ENCODE measurements at places on chromosomes 12 and 14.

DNA sequence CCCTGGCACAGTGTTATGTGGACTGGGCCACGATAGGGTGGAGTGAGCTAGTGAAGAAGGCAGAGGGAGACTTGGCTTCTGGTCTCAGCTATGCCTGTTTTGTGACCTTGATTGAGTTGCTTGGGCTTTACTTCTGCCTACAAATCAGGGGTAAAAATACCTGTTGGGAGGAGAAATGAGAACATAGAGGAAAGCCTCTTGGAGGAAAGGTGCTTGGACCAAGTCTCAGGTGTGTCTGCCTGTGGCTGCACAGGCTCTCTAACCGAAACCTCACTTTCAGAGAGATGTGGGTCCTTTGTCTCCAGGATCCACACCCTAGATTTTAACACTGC is 4.9 kb downstream of the SDR39U1 start:
- DNase-seq, result no peak

DNA sequence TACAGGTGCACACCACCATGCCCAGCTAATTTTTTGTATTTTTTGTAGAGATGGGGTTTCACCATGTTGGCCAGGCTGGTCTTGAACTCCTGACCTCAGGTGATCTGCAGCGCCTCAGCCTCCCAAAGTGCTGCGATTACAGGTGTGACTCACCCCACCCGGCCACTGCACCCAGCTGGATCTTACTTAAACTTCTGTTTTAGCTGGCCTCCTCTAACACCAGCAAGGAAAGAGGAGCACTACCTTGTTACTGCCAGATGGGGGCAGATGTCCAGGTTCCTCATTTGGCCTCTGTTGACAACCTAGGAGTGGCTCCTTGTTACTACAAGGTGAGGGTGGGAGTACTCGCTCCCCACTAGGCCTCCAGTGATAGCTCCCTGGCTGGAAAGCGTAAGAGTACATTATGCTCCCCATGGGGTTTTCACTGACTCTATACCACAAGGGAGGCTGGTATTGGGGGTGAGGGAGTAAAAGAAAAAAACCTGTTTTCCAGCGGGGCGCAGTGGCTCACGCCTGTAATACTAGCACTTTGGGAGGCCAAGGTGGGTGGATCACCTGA is 13.2 kb upstream of the ARF6 start:
- peak; percentile 37 for DNase-seq

GRCh38 chr12:124588751-124589267 is 21.4 kb upstream of the NCOR2 start:
- DNase-seq, result no peak

DNA sequence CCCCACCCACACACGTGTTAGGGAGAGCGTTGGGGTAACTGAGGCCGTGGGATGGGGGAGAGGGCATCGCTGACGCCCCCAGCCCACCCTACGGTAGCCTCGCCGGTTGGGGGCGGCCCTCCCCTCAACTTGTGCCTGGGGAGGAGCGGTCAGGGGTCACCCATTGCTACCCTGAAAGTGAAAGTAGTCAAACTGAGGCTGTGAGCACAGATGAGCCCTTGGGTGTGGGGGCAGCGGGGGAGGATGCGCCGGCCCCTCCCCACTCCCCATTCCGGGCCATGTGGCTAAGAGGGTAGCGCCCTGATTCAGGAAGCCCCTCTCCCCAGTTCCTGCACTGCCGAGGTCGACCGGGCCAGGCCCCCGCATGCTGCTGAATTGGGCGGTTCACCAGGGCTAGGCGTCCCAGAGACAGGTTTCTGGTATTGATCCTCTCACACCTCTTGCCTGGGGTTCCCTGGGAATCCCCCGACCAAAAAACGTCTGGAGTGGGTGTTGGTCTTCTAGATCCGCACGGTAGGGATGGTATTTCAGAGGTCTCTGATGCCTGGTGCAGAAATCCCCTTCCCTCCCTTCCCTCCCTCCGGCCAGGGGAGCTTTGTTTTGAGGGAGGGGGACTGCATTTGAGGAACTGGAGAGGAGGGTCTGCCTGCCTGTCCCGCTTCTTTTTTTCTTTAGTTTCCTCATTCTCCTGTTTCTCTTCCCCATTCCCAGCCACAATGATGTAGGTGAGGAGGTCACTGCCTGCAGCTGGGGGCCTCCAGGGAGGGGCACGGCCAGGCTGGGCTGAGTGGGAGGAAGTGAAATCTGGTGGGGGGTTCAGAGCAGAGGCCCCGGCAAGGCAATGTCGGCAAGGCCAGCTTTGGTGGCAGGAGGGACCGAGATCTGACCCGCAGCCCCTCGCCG is 1.0 kb downstream of the SH2B3 start:
- DNase-seq, result no peak

DNA sequence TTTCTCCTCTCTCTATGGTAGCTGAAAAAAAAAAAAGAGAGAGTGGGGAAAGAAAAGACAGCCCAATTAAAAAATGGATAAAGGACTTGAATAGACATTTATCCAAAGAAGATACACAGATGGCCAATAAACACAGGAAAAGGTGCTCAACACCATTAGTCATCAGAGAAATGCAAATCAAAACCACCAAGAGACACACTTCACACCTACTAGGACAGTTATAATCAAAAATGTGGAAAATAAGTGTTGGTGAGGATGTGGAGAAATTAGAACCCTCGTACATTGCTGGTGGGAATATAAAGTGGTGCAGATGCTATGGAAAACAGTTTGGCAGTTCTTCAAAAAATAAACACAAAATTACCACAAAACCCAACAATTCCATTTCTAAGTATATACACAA is 172.4 kb upstream of the GRIN2B start:
- no peak for DNase-seq

DNA sequence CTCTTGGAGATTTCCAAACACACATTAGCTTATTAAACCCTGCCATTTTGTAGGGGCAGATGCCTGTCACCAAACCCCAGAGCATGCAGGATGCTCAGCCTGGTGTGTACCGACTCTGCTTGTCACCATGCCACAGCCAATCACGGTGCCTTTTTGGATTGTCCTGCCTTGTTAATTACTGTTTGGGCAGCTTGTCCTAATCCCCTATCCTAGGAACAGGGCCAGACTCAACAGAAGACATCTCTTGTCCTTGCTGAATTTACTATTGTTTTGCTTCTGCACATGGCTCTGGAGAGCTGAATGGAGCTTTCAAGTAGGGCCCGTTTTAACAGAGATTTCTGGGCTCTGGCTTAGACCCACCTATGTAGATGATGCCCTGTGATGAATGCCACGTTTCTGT is 388.5 kb downstream of the AACS start:
- DNase-seq, result no peak

DNA sequence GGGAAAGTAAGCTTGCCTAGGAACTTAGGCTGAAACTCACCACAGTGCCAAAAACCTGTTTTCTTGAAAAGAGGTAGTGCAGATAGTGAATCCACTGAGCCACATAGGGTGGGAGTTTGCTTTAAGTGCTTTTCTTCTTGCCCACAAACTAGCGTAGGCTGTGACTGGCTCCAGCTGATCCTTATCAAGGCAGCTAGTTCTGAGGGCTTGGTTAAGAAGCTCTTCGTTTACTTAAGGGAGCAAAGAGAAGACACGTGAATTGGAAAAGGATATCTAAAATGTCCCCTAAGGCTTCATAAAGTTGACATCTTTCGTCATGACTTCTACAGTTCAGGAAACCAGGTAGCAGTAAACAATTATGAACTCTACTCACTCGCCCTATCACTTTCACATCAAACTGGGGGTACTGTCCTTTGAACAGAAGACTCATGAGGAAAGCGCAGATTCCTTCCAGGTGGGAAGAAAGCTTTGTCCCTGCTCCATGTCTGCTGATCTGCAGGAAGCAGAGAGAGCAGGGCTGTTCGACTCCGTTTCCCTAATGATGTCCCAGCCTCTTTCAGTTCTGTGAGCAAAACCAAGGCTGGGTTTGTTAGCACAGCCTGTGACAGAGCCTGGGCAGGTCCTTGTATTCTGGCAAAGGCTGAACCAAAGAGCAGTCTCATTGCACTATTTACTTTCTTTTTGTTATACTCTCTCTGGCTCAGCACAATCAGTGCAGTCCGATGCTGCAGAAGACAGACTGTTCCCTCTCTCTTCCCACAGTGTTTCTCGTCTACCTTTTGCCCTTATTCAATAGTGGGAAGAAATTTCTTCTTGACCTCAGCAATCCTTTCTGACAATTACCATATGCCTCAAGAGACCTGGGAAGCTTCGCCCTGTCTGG is 93.5 kb upstream of the ETV6 start:
- peak; percentile 14 for DNase-seq

- no peak for DNase-seq
Measured at GRCh38 chr12:12323591-12323990, 26.5 kb downstream of the MANSC1 start.

DNA sequence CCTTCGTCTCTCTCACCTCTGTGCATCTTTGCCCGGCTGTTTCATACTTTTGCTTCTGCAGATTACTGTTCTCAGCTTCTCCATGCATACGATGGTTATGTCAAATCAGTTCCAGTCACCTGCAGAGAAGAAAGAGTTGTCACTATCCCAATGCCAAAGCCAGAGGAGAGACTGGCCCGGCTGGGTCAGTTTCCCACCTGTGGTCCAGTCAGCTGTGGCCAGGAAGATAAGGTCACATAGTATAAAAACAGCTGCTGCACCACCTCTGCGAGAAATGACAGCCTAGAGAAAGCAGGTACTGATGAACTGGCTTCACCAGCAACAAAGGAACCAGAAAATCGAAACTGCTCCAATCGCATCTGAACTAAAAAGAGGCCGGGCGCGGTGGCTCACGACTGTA is 6.4 kb upstream of the P2RX4 start:
- DNase-seq, result no peak

DNA sequence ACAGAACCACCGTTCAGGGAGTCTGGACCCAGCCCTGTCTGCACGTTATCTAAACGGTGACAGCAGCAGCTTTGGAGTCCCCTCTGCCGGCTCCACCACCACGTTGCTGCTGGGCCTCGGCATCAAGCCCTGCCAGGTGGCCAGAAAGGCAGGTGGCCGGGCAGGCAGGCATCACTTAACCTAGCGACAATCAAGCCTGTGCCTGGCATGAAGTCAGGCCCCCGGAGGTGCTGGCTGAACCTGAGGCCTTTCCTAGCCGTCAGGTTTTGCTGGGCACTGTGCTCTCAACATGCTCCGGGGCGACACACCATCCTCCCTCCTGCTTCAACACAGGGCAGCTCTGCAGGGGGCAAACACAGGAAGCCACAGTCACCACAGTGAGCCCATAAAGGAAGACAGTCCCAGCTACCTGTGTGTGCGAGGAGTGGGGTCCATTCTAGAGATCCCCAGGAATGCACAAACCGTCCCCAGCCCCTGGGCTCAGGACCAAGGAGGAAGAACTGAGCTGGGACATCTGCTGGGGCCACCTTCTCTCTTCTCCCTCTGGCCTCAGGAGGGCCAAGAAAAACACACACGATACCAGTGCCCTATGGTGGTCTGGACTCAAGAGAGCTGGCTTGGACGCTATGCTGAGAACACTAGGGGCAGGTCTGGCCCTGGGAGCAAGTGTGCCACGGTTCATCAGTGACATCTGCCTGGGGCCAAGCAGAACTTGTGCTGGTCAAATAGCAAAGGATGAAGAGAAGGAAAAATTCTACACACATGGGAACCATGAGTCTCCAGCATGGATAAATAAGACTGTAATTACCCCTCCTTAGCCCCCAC is 44.7 kb downstream of the CCDC88C start:
- no peak for DNase-seq

- DNase-seq, result no peak
Measured at GRCh38 chr12:79001404-79001803, 136.8 kb downstream of the SYT1 start.

DNA sequence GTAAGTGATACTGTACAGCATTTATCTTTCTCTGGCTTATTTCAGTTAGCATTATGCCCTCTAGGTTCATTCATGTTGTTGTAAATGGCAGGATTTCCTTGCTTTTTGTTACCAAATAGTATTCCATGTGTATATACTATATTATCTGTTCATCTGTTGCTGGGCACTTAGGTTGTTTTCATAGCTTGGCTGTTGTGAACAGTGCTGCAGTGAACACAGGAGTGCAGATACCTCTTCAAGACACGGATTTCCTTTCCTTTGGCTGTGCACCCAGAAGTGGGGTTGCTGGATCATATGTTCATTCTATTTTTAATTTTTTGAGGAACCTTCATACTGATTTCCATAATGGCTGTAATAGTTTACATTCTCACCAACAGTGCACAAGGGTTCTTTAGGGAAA is 21.5 kb downstream of the EP400 start:
- no peak for DNase-seq

- no peak for DNase-seq
Measured at GRCh38 chr14:36553656-36554260, 28.7 kb downstream of the NKX2-8 start.

DNA sequence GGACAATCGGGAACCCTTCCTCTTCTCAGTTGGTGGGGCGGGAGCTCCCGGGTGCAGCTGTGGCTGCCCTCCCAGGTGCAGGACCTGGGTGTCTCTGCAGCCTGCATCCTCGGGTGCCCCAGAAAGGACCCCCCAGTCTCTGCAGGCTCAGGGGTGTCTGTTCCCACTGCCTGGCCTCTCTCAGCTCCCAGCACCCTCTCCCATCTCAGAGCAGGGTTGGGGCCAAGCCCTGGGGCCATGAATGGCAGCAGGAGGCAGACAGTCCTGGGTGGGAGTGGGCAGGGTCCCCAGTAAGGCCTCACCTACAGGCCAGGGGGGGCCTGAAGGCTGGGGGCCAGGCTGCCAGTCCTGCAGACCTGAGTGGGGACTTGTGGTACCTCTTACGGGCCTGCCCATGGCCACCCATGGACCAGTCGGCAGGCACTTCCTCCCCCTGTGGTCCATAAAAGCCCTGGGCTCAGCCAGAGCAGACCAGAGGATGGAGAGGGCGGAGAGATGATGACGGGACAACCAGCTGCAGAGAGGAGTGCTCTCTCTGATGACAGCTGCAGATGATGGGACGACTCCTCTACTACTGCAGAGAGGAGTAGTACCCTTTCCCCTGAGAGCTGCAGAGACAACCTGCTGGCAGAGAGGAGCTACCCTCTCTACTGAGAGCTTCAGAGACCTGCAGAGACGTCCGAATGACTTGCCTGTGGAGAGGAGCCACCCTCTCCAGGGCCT is 26.6 kb downstream of the TCHP start:
- no peak for DNase-seq

DNA sequence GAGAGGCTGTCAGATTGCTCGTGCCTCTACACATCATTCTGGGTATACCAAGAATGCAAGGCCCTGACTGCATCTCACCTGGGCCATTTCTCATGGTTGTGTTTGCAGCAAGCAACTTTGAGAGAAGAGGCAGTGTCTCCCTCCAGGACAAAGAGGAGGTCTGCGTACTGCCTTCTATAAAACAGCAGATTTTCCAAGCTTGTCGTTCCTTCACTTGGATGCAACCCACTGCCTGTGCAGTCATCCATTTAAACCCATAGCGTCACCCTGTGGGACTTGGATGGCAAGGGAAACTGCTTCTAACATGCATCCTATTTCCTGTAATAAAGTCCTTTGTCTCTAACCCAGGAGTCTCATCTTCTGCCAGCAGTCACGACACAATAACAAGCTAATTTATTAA is 1.3 kb downstream of the POMT2 start:
- DNase-seq, result no peak

- no peak for DNase-seq
Measured at GRCh38 chr12:92421701-92422100, 276.1 kb upstream of the BTG1 start.

- no peak for DNase-seq
Measured at GRCh38 chr12:93793983-93794382, 116.8 kb downstream of the CRADD start.
